ENCODE measurements at places on chromosomes 12 and 14. TPM values are rescaled to one million over a fixed set of nuclear protein-coding genes. Genes with fewer than 3 reads are reported as not detected.

The FAIM2 gene
- polyA plus RNA-seq: 8.4 TPM

The KLRC4 gene
- not detected for polyA plus RNA-seq

The FSCB gene
- polyA plus RNA-seq: not detected

The CCDC198 gene
- 0.53 TPM for polyA plus RNA-seq

The LUM gene
- 575 TPM for polyA plus RNA-seq

The PTGER2 gene
- 0.37 TPM for polyA plus RNA-seq

The GCN1 gene
- 35.9 TPM for polyA plus RNA-seq

The KRT73 gene
- polyA plus RNA-seq: not detected
